ENCODE measurements at places on chromosomes 2 and 18.

DNA sequence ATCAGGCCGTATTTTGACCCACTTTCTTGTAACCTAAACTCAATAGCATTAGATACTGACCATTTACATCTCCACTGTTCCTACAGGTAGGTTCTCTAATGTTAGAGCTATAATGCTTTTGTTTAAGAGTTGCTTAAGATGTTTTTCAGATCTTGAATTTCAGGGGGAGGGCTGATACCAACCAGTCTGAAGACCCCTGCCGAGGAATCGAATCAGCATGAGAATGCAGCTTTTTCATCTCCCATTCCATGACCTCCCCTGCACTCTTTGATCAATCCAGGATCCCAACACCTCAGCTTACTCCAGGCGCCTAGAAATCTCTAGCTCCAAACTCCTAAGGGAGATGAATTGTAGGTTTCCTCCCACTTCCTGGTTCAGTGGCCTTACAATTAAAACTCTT is 120.5 kb upstream of the MC4R start:
- DNase-seq = no peak

DNA sequence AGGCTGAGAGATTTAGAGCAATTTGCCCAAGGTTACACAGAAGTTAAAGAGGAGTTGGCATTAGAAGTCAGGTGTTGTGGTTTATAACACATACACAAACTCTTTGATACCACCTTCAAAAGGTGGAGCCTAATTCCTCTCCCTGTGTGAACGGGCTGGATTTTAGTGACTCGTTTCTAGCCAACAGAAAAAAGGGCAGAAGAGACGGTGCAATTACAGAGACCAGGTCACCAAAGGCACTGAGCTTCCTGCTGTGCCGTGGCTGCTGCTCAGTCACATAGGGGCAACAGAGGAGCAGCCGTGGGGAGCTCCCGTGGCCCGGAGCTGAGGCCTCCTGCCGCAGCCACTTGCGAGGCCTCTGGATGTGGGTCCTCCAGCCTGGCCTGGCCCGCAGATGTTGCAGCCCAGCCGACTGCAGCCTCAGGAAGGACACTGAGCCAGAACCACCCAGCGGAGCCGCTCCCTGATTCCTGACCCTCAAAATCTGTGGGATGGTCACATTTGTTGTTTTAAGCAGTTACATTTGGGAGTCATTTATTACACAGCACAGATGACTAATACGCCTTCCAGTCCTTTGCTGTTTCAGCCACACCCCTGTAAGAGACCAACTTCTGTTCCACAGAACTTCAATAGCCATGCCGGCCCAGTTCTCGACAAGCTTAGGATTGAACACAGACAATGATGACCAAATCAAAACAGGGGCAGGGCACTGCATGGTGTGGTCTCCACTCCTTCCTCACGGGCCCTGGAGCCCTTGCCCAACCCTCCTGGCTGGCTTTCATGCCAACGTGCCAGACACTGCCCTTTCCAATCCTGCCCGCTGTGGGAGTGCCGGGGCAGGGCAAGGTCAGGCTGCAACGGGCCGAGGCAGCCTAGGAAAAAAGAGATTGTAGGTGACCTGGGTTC is 17.1 kb downstream of the EDAR start:
- no peak for DNase-seq

DNA sequence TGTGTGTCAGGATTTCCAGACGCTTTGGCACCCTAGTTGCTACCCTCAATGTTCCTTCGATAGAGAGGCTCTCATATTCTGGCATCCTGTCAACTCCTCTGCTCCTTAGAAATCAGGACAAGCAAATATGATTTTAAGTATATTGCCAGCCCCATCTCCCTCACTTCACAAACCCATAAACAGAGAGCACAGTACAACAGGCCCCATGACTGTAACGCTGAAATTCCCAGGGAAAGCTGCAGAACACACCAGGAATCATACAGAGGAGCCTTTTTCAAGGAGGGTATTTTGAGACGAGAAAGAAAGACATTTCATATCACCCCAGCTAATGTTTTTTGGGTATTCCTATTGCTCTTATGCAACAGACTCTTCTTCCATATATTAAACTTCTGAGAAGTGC is 162.9 kb downstream of the NAPG start:
- DNase-seq = no peak

- DNase-seq = no peak
Observed at GRCh38 chr2:105809097-105809473, 64.4 kb downstream of the NCK2 start.

- DNase-seq = no peak
Observed at GRCh38 chr18:66731890-66732289, 128.0 kb upstream of the CDH19 start.

- no peak for DNase-seq
Observed at GRCh38 chr2:121689356-121689755, 40.1 kb upstream of the CLASP1 start.

GRCh38 chr2:44691174-44691785 is 250.2 kb upstream of the SIX3 start:
- DNase-seq = no peak

DNA sequence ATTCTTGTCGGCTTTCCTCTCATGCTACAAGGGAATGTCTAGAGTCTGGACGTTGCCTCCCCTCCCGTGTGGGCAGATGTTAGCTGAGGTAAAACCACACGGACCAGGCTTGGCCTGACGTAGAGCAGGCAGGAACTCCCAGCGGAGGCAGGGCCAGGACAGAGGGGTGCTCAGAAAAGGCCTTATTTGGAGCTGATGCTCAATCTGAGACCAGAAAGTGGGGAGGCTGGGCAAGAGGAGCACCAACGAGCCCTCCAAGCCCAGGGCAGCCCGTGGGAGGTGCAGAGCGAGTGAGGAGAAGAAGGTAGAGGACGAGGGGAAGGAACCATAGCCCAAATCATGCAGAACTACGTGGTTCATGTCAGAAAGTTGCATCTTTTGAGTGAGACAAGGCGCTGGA is 9.0 kb downstream of the TEX51 start:
- DNase-seq = no peak

DNA sequence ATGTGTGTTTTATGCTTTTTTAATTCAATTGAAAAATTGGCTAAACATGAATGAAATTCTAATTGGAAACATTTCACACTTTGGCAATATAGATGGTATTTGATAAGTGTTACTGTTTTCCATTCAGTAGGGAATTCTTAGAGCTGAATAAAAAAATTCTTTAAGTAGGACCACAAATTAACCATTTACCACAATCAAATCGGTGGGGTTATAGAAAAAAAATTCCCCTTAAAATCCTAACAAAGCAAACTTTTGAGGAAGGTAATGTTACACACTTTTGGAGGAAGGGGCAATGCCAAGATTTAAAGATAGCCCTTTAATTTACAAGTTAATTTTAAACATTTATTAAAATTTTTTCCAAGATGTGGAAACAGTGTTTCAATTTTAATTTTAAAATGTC is 279.0 kb upstream of the FIGN start:
- DNase-seq = no peak

- DNase-seq = no peak
Observed at GRCh38 chr2:208379192-208379591, 27.4 kb upstream of the PTH2R start.

DNA sequence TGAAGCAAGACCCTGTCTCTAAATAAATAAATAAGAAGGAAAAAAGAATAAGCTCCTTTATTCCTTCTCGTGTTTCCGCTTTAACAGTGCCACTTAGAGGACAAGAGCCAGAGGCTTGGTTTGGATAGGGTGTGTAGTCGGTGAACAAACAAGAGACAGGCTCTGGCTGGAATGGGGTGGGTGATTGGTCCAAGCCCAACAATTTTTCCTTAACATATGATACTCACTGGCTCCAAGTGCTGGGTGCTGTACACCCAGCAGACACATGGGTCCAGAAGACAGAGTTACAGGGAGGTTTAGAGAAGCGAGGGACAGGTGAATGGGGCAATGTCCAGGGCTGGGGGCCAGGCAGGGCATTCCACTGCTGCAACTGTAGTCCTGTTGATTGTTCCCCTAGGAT is 77.8 kb downstream of the NCAPH start:
- no peak for DNase-seq

DNA sequence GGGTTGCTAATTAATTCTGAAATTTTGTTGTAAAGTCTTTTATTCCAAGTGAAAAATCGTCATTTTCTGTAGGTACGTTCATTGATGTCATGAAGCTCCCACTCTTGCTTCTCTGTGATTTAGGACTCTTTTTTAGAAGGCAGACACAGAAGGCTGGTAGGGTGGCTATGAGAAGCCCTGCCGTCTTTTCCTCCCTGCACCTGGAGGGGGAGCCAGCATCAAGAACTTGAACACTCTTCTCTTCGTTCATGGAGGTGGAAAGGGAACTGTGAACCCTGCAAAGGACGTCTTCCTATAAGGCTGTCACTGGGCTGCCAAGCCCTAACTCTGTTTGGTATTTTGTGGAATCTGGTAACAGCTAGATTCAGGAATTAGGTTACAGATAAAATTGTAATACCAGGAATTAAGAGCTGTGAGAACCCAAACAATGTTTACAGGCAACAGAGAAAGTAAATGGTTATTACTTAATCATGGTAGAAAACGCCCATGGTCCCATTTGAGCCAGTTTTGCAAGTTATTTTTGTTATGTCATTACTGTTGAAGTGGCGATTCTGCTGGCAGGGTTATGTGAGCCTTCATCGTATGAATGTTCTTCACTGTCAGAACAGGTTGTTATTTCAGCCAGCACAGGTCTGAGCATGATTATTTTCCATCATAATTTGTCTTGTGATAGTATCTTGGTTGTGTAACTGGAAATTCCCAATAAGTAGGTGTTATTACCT is 112.2 kb downstream of the OSBPL6 start:
- DNase-seq = no peak

- no peak for DNase-seq
Observed at GRCh38 chr2:24871852-24872333, 48.1 kb downstream of the ADCY3 start.

DNA sequence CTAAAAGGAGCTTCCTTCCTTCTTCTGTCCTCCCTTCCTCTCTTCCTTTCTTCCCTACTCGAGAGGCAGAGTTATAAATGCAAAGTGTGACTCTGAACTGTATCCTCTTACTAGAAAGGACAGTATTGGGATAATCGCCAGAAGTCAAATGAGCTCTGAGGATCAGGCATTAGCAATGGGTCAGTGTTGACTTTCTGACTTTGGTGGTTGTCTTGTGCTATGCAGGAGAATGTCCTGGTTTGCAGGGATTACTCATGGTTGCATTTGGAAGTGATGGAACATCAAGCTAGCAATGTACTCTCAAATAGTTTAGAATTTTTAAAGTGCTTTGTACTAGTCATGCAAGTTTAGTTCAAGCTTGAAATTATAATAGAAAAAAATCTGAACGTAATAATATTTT is 115.6 kb downstream of the TXNL1 start:
- no peak for DNase-seq

DNA sequence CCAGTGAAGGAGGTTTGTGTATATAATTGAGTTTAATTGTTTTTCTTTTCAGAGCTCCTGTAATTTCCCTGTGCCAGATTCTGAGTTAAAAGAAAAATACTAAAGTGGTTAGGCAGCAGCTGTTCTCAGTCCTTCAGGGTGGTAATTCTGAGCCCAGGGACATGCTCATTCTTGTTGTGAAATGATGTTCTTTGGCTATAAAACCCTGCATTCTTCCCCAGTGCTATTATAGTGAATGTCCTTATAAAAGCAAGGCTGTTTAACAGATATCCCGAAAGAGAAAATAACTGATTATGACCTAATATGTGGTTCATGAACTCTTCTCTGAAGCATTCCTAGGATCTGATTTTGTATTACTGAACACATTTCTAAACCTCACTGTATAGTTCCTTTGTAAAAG is 34.0 kb downstream of the ADAM23 start:
- DNase-seq = no peak

DNA sequence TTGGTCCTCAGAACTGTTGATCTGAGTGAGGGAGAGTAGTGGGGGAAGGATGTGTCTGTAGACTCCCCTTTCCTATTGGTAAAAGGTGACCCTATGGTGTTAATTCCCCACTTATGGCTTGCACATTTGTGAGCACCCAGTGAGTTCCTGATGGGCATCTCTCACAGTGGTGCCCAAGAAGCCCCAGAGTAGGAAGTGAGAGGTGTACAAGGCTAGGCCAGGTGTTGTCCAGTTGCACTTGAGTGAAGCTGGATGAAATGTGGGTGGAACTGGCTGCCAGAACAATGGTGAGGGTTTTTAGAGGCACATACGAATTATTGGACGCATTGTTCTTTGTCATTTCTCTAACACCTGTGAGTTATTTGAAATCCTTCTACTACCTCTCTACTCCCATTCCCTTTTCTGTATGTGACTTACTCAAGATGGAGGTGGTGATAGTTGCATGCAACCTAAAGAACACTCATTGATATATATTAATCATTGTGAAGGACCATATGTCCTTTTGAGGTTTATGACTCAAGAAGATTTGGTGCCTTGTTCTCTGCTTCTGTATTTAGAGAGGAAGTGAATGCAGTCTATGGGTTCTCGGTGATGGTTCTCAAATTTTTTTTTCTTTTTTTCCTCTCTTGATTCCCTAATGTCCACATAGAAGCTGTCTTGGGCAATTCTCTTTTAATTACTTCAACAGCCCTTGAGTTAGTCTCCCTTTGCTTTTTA is 162.7 kb downstream of the FSHR start:
- DNase-seq = no peak

- no peak for DNase-seq
Observed at GRCh38 chr18:46428368-46428767, 228.7 kb downstream of the LOXHD1 start.

GRCh38 chr2:100257939-100258338 is 64.4 kb downstream of the LONRF2 start:
- DNase-seq = no peak

GRCh38 chr2:10196110-10196892 is 73.8 kb downstream of the RRM2 start:
- peak; percentile 49 for DNase-seq

DNA sequence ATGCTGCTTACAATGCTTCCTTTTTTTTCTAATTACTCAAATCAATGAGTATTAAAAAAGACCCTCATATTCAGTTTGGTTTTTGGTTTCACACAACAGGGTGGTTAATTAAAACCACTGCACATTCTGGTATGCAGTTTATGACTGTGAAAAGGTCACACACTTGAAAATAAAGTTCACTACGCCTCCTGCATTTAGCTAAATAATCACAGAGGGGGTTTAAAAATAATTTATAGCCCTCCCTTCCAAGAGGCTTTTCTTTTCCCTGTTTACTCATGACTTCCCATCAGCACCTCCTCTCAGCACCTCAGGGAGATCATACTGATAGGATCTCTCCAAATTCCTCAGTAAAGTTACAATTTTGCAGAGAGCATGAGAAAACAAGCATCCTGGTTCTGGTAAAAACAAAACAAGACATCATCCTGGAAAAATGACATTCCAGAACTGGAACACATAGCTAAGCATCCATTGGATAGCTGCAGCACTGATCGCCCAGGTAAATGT is 129.5 kb upstream of the TMEM200C start:
- no peak for DNase-seq

- DNase-seq = no peak
Observed at GRCh38 chr2:24785671-24786321, 7.4 kb downstream of the PTRHD1 start.

GRCh38 chr2:81598453-81598852 is 1293.9 kb upstream of the LRRTM1 start:
- no peak for DNase-seq

DNA sequence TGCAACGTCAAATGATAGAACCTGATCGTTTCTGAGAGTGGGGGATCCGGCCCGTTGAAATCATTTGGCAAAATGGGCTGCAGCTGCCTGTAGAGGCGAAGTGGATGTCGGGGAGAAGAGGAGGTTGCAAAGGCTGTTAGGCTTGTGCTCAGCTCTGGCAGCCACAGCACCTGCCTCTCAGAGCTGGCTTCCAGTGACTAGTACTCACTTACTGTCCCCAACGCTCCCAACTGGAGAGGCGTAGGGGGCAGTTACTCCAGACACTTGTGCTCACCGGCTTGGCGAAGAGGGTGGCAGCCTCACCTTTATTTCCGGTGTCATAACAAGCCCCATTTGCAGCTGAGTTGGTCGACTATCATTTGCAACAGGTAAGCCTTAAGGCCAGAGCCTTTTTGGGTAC is 37.9 kb downstream of the NCK2 start:
- no peak for DNase-seq
